ENCODE measurements at places on chromosomes 16 and 17. TPM values are rescaled to one million over a fixed set of nuclear protein-coding genes. Genes with fewer than 3 reads are reported as not detected.

- H3K4me3 ChIP-seq, result no peak overlapping the region
- no peak overlapping the region for H3K27ac ChIP-seq
- H3K27me3 ChIP-seq, result peaks cover 4% of the 10 kb centered on the region
- peaks cover 3% of the 10 kb centered on the region for H3K4me1 ChIP-seq
Measured at GRCh38 chr17:57898487-57899311, 48.9 kb upstream of the MRPS23 start.

GRCh38 chr17:46167826-46168569 is 25.2 kb downstream of the KANSL1 start:
- no peak overlapping the region for H3K4me3 ChIP-seq
- DNase-seq, result no peak
- no peaks in the 10 kb centered on the region for H3K27me3 ChIP-seq
- peaks cover 49% of the 10 kb centered on the region for H3K36me3 ChIP-seq
- H3K27ac ChIP-seq, result no peak overlapping the region

ZG16 gene
- not detected for total RNA-seq

DNA sequence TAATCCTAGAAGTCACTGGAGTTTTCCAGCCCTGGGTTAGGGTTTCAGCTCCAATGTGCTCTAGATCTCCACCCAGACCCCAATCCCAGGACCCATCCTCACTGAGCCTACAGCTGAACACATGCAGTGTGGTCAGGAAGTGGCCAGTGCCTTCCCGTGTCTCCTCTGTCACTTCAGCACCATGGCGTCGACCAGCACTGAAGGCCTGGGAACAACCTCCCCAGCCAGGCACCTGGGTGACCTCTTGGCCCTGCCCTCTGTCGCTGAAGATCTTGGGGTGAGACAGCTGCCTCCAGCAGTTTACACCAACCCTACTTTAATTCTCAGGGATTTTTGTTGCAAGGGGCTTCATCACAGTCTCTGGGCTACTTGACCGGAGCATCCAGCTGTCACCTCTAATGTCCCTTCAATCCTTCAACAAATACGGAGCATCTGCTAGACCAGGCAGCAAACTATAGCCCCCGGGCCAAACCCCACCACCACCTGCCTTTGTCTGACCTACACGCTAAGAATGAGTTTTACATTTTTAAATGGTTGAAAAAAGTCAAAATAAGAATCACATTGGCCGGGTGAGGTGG is 18.0 kb upstream of the GSG1L start:
- no peak overlapping the region for H3K27ac ChIP-seq
- H3K27me3 ChIP-seq, result no peaks in the 10 kb centered on the region
- H3K36me3 ChIP-seq, result no peaks in the 10 kb centered on the region
- no peaks in the 10 kb centered on the region for H3K4me1 ChIP-seq

LGALS9C gene
- 0.20 TPM for total RNA-seq

GJD3 gene
- not detected for total RNA-seq

- peaks cover 42% of the 10 kb centered on the region for H3K36me3 ChIP-seq
- no peaks in the 10 kb centered on the region for H3K27me3 ChIP-seq
- no peak overlapping the region for H3K4me3 ChIP-seq
- DNase-seq, result peak; percentile 54
- H3K27ac ChIP-seq, result peak overlapping the region; percentile 67
Measured at GRCh38 chr17:8894673-8895578, 27.5 kb upstream of the PIK3R6 start.

- H3K4me3 ChIP-seq, result peak overlapping the region; percentile 94
- H3K36me3 ChIP-seq, result peaks cover 40% of the 10 kb centered on the region
- H3K4me1 ChIP-seq, result peaks cover 69% of the 10 kb centered on the region
Measured at GRCh38 chr16:23838485-23839142, 2.8 kb downstream of the PRKCB start.

- no peaks in the 10 kb centered on the region for H3K4me1 ChIP-seq
- peaks cover 4% of the 10 kb centered on the region for H3K27me3 ChIP-seq
- H3K36me3 ChIP-seq, result no peaks in the 10 kb centered on the region
- H3K4me3 ChIP-seq, result no peak overlapping the region
- H3K27ac ChIP-seq, result no peak overlapping the region
Measured at GRCh38 chr16:83058376-83058775, 431.6 kb downstream of the CDH13 start.

KRTAP16-1 gene
- total RNA-seq, result not detected

- H3K27me3 ChIP-seq, result no peaks in the 10 kb centered on the region
- no peaks in the 10 kb centered on the region for H3K36me3 ChIP-seq
- DNase-seq, result no peak
- H3K4me3 ChIP-seq, result no peak overlapping the region
- H3K27ac ChIP-seq, result no peak overlapping the region
- peaks cover 15% of the 10 kb centered on the region for H3K4me1 ChIP-seq
Measured at GRCh38 chr17:76024353-76024752, 2.8 kb downstream of the EVPL start.

DNA sequence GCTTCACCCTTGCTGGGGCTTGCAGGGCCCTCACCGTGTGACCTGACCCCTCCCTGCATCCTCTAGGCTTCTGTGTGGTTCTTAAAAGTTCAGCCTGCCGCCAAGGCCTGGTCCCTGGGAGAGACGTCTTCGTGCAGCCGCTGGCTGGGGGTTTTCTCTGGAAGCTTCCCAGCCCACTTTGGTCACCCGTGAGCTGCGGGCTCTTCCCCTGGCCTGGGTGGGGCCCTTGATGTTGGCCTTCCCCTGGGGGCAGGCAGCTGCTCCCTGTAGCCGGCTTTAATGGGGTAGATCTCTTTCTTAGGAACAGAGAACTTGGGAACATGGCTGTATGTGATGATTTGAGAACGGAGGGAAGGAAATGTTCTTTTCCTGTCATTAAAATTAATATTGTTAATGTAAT is 32.7 kb downstream of the ZNF750 start:
- peaks cover 2% of the 10 kb centered on the region for H3K4me1 ChIP-seq
- DNase-seq, result no peak
- no peak overlapping the region for H3K27ac ChIP-seq
- H3K4me3 ChIP-seq, result no peak overlapping the region
- H3K27me3 ChIP-seq, result no peaks in the 10 kb centered on the region
- H3K36me3 ChIP-seq, result peaks cover 9% of the 10 kb centered on the region

- no peak overlapping the region for H3K4me3 ChIP-seq
- H3K4me1 ChIP-seq, result no peaks in the 10 kb centered on the region
- DNase-seq, result no peak
- H3K36me3 ChIP-seq, result peaks cover 7% of the 10 kb centered on the region
- no peaks in the 10 kb centered on the region for H3K27me3 ChIP-seq
- H3K27ac ChIP-seq, result no peak overlapping the region
Measured at GRCh38 chr16:72576189-72576588, 404.2 kb upstream of the PMFBP1 start.

GRCh38 chr17:31570951-31571892 is 179.7 kb downstream of the RAB11FIP4 start:
- no peak overlapping the region for H3K4me3 ChIP-seq
- no peak for DNase-seq
- no peak overlapping the region for H3K27ac ChIP-seq
- no peaks in the 10 kb centered on the region for H3K27me3 ChIP-seq

GRCh38 chr16:89708481-89708931 is 7.0 kb upstream of the SPATA2L start:
- H3K27ac ChIP-seq, result no peak overlapping the region
- peaks cover 4% of the 10 kb centered on the region for H3K4me1 ChIP-seq
- no peaks in the 10 kb centered on the region for H3K27me3 ChIP-seq
- H3K36me3 ChIP-seq, result no peaks in the 10 kb centered on the region
- no peak for DNase-seq

GRCh38 chr16:66689282-66689681 is 7.3 kb downstream of the CMTM4 start:
- no peaks in the 10 kb centered on the region for H3K36me3 ChIP-seq
- H3K27me3 ChIP-seq, result peaks cover 9% of the 10 kb centered on the region
- peaks cover 4% of the 10 kb centered on the region for H3K4me1 ChIP-seq
- H3K27ac ChIP-seq, result no peak overlapping the region

ACAP1 gene
- total RNA-seq, result 235 TPM

Measured in activated naive CD8-positive, alpha-beta T cell treated with anti-CD3 and anti-CD28 coated beads for 36 hours (primary cell).